Stimulated activated CD4-positive, alpha-beta T cell treated with anti-CD3 and anti-CD28 coated beads, TNF-alpha, amount 100 ng/mL, for 1 hour (primary cell): ENCODE measurements at places on chromosomes 16 and 17.

DNA sequence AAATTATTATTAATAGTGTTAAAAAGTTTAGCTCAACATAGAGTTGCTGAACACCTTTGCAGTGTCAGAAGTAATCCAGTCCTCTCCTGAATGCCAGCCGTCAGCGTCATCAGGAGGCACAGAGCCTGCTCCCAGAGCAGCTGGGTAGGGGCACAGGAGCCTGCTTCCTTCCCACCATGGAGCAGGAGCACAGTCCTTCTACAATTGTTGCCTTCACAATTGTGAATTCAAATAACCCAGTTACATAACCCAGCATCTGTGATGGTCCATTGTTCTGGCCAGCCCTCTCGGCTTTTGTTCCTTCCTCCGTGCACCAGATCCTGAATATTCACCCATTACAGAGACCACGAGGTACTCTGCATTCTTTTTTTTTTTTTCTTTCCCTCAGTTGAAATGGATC is 393.9 kb upstream of the MAF start:
- no peak for DNase-seq

DNA sequence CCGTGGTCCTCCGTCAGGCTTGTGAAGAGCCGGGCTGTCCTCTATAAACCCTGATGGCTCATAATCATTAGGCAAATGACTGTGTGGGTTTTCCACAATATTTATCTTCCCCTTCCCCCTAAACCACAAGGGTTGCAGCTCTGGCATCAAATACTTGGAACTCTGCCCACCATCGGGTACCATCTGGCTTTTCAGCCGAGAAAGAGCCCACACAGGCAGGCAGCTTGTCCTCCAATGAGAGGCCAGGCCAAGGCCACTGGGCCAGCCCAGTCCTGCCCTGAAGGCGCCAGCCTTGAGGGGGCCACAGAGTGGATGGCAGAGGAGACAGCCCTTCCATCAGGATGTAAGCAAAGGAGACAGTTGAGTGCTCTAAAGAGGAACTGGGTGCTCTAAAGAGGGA is 31.8 kb upstream of the NAT9 start:
- no peak for DNase-seq

- no peak for DNase-seq
These were observed 3.6 kb downstream of the PNMT start for GRCh38 chr17:39671651-39672521.

- no peak for DNase-seq
These were observed 36.3 kb downstream of the SLC47A1 start for GRCh38 chr17:19569785-19570543.

DNA sequence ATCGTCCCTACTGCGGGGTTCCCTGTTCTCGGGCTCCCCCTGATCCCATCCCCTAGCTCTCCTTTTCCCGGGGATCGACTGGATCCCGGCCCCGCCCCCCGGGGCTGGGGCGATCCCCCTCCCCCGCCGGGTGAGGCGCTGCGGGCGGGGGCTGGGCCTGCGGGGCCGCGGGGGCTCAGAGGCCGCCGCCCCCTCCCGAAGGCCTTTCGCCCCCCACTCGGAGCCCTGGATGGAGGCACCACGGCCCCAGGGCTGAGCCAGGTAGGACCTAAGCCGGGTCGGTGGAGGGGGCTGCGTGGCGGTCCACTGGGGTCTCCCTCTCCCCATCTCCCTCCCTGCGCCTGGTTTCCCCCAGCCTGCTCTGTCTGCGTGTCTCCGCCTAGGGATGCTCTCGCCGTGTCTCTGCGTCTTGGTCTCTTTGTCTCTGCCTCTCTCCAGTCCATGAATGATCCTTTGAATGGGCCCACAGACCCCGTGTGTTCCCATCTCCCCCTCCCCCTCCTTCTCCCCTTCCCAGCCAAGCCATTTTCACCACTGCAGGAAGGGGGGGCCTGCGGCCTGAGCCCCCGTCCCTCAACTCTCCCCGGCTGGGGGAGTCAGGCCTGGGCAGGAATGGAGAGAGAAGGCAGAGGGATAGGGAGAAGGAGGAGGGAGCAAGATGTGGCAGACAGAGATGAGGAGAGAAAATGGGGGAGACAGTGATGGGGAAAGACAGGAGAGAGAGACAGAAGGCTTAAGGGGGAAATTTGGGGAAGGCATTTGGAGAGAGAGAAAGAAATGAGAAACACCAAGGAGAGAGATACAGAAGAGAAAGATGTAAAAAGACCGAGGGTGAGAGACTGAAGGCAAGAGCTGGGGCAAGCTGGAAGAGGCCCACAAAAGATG is 1.7 kb upstream of the TMEM256 start:
- DNase-seq = no peak

- no peak for DNase-seq
These were observed 11.9 kb downstream of the GSE1 start for GRCh38 chr16:85625053-85625452.

DNA sequence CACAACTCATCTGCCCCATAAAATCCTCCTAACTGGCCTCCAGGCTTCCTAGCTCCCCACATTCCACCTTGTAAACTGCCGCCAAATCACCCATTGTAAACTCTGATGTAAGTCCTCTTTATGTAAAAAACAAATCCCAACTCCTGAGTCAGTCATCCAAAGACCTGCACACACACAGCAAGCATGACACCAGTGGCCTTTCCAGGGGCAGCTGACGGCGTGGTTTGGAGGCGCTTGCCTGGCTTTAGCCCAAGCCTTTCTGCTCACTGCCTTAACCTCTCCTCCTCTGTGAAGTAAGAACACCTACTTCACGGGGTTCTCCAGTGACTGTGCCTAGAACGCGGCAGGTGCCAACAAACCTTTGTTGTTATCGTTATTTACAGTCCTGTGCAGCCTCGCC is 14.0 kb downstream of the UBE2O start:
- no peak for DNase-seq

DNA sequence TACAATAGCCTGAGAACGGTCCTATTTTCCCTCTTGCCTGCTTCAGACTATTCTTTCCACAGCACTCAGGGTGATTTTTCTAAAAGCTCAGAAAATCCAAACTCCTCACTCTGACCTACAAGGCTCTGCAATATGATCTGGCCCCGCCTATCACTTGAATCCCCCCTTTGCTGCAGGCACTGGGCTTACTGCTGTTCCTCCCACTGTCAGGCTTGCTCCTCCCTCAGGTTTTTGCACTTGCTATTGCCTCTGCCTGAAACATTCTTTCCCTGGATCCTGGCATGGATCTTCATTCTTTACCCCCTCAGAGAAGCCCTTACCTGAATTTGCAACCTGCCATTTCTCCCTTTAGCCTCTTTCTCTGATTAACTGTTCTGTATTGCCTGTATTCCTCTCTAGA is 52.3 kb downstream of the RPGRIP1L start:
- DNase-seq = no peak

- DNase-seq = no peak
These were observed 794 bp downstream of the ANKS3 start for GRCh38 chr16:4733211-4733742.

DNA sequence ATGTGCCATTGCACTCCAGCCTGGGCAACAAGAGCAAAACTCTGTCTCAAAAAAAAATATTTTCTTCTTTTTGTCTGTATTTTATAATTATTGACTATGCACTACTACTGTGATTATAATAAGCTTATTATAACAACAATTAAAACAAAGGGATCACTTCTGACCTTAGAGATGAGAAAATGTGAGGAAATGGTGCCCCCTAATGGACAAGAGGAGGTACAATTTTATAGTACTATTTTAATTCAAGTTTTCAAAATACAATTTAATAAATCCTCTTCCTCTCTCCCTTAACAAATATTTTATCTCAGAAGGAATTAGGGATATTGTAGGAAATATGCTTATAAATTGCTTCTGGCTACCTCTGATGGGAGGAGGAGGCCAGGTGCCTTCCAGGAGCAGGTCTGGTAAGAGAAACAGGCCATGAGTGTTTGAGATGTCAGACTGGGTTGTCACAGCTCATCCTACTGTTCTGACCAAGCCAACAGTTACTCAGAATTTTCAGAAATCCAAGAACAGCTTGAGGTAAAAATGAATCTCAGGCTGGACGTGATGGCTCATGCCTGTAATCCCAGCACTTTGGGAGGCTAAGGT is 14.0 kb downstream of the VPS53 start:
- no peak for DNase-seq

GRCh38 chr17:33989361-33990148 is 265.5 kb upstream of the CCL2 start:
- no peak for DNase-seq

- DNase-seq = no peak
These were observed 42.1 kb upstream of the TOB1 start for GRCh38 chr17:50908140-50908859.

DNA sequence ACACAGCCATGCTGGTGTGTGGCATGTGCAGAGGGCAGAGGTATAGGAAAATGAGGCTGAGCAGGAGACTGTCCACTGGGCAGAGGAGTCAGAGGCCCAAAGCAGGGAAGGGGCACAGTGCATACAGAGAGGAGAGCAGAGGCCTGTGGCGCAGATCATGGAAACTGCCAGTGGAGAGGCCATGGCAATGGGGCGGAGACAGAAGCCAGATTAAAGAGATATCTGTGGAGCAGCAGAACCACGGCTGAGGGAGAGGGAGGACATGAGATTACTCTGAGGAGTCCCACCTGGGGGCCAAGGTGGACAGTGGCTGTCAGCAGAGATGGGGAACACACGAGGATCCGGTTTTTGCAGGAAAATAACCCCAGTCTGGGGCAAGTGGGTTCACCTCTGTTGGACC is 43.3 kb downstream of the RANBP10 start:
- DNase-seq = no peak

GRCh38 chr16:26594666-26595065 is 472.1 kb upstream of the C16orf82 start:
- DNase-seq = no peak

DNA sequence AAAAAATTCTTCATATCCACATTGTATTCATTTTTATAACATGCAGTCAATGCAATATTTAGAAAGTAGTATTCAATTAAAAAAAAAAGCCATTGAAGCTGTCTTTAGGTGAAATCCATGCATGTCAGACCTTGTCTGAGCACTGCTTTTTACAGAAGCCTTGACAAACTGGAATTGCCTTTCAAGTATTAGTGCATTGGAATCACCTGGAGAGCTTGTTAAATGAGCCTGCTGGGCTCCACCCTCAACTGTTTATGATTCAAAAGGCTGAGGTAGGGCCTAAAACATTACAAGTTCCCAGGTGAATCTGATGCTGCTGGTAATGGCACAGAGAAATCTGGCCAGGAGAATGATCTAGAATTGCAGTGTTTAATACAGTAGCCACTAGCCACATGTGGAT is 85.8 kb downstream of the HIC1 start:
- no peak for DNase-seq

DNA sequence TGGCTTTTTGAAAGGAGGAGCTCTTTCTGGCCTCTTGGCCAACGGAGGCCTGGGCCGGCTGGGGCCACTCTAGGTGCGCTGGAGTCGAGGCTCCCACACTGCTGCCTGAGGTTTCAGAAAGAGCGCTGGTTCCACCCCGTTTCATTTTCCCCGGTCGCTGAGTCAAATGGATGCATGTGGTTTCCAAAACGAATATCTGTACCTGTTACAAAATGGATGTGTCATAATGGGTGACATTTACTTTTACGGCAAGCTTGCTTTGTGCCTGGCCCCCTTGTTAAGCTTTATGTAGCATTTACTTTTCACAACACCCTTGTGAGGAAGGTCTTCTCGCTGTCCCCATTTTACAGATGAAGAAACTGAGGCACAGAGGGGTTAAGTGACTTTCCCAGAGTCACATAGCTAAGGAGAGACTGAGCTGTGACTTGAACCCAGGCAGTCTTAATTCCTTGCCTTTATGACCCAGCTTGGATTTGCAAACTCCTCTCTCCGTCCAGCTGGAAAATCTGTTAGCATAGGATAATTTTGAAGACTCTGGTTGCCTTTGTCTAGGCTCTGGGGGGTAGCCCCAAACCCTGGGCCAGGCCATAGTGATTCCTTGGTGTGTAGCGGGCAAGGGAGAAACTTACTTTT is 10.6 kb downstream of the KSR1 start:
- no peak for DNase-seq
